Cortex of kidney (tissue), 1 donor: ENCODE measurements at places on chromosomes 6 and 20.

GRCh38 chr20:38275815-38276550, 15.4 kb upstream of the KIAA1755 start:
- DNase-seq = no peak

- no peak for DNase-seq
These were observed 98.0 kb upstream of the SLC24A3 start for GRCh38 chr20:19114410-19114809.

- no peak for DNase-seq
These were observed 66.2 kb downstream of the MYH7B start for GRCh38 chr20:35021831-35022230.

DNA sequence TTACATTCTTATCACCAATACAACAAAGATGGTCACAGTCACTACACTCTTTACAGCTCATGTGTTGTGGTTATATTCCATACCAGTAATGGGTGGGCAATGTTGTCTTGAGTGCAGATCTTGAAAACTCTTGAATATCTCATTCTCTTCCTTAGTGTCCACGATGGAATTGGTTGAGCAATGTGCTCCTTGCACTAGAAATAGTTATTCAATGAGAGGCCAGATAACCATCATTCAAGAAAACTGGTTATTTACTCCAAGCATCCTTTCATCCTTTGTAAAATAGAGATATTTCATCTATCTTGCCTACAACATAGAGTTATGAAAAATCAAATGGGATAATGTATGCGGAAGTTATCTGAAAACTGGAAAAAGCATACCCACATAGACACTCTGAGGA, 215.9 kb downstream of the ARHGAP18 start:
- DNase-seq = no peak

DNA sequence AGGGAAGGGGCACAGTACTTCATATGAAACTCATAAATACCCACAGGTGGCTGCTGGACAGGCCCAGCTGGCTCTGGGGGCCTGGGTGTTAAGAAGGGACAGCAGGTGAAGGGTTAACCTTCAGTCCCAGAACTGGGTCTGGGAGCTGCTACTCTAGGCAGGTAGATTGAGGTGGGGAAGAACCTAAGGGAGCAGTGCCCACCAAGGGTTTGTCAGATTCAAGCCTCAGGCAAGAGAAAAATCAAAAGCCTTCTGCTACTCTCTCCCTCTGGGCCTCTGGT, 5.6 kb downstream of the RPL10A start:
- no peak for DNase-seq

GRCh38 chr6:15411766-15412165, 165.9 kb downstream of the JARID2 start:
- no peak for DNase-seq

DNA sequence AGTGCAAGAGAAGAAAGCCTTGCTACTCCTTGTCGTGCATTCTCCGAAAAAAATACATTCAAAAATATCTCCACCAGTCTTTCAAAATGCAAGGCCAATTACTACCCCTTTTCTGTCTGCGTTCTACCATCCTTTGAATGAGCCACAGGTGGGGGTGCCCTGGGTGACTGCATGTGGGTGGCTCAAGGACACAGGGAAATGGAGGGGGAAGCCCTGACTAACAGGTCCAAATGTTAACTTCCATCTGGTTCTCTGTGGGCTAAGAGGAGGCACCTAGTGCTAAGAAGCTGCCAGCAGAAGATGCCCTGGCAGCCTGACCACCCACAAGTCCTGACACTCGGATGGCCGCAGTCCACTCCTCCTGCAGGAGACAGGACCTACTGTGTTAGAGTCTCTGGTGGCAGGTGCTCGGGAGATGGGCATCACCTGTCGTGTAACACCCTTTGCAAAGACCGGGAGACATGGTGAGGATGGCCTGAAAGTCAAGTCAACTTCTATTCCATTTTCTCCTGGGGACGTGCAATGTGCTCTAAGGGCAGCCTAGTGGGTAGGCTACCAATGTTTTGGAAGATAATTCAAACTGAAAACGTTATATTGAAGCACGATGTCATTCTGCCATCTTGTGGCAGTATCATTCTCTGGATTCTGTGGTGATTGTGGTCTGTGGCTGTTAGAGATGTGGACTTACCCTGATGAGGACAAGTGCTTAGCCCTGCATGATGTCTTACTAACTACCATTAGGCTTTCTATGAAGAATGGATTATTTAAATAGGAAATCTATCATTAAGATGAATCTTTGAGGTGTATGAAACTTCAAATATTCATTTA, 27.4 kb upstream of the IGF2R start:
- no peak for DNase-seq

DNA sequence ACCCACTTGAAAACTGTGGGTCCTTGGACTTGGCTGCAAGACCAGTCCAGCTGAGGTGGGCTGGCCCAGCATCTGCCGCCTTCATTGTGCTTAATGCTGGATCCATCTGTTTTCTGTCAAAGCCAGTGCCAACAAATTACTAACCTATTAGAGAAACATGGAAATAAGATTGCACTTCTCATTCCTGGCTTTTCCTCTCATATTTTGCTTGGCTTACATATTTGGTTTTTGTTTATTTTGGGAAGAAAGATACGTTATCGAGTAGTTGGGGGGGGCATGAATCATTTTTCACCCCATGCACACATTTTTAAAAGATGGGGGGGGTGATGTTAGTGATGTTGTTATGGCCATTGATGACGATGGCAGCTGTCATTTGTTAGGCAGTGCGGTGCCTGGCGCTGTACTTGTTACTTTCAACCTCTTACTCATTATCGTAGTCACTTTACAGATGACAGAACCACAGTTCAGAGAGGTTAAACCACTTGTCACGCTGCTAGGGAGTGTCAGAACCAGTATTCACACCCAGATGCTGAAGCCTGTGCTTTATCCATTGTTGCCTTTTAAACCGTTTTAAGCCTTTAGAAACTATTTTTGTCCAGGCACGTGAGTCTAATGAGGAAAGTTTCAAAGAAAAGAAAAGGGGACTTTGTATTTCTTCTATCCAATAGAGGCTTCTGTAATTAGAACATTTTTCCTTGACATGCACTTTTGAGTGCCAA, 180.0 kb downstream of the TMEM242 start:
- no peak for DNase-seq

- DNase-seq = no peak
These were observed 33.1 kb upstream of the TMEM30A start for GRCh38 chr6:75317503-75318206.

- DNase-seq = no peak
These were observed 233.7 kb upstream of the SPTLC3 start for GRCh38 chr20:12775041-12775440.

GRCh38 chr6:107075951-107076381, 39.3 kb downstream of the BEND3 start:
- no peak for DNase-seq

GRCh38 chr6:13866301-13866700, 51.9 kb upstream of the MCUR1 start:
- DNase-seq = no peak

DNA sequence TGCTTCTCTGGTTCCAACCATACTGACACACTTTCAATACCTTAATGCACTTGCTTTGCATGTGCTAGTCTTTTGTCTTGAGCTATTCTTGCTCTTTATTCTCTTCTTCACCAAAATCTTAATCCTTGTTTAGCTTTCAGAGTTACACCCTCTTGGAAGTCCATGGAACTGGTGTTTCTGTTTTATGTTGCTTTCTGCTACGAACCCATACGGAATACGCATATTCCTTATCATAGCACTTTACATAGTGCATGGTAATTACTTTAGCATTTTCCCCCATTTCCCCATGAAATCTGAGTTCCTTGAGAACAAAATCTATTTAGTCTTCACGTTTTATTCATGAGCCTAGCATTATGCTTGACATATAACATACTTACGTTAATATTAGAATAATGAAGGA, 270.9 kb downstream of the NKAIN2 start:
- no peak for DNase-seq

GRCh38 chr20:20520776-20521175, 152.9 kb downstream of the INSM1 start:
- no peak for DNase-seq

DNA sequence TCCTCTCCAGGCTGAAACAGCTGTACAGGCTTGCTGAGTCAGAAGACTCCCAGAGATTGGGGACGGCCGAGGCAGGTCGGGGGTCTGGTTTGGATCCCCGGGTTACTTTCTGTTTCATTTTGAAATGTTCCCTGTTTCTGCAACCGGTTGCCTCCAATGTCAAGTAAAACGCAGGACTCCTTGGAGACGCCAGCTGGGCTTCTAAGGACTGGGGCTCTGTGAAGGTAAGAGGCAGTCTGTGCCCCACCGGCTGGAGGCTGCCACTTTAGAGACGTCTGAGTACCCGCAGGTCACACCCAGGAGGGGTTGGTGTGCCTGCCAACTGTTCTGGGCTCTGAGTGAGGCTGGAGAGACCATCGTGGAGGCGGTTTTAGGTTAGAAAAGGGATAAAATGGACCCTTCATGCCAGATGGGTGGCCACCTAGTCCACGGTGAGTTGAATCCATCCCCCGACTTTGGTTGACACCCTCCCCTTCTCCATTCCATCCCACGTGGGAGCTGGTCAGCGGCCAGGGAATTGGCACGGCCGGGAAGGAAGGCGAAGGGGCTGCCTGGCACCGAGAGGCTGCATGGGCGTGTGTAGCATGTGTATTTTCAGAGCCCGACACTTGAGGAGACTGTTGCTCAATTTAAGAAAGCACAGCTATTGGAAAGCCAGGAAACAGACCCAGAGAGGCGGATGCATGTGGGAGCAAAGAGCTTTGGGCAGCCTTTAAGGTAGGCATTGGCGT, 240.9 kb downstream of the PHACTR1 start:
- DNase-seq = no peak

- no peak for DNase-seq
These were observed 193.3 kb downstream of the CLIC5 start for GRCh38 chr6:45822246-45822812.

- DNase-seq = no peak
These were observed 622 bp downstream of the GPANK1 start for GRCh38 chr6:31663961-31664789.

DNA sequence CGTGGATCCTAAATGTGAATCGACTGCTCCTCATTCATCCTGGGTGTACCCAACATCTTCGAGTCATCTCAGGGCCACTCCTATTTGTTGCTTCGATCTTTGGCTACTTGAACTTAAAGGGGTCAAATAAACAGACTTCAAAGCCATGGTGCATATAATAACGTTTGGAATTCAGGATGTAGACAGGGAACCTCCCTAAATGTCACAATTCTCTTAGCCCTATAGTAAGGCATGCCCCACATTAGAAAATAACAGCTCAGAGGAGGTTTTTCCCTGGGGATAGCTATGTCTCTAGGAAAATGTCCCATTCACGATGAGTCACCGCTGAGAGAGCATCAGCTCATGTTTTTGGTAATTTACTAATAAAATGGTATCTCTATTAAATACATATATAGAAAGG, 54.8 kb upstream of the BMP6 start:
- DNase-seq = no peak

GRCh38 chr6:77650098-77650663, 2.7 kb upstream of the MEI4 start:
- DNase-seq = no peak

DNA sequence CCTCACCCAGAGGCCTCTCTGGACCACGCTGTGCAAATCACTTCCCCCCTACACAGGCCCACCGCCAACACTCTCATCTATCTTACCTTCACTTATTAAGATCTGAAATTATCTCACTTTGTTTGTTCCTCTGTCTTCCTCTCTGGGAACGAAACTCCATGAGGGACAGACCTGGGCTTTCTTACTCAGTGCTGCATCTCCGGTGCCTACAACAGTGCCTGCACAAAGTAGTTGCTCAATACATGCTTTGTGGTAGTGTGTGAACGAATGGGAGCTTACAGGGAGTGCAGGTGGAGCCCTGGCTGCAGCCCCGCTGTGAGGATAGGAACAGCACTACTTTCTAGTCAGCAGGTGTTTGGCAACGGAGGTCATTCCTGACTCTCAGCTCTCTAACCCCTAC, 5.3 kb downstream of the CASS4 start:
- no peak for DNase-seq
